ENCODE measurements at places on chromosomes 4 and X.

- DNase-seq = no peak
Observed at GRCh38 chr4:67909905-67910584, 26.2 kb upstream of the TMPRSS11D start.

DNA sequence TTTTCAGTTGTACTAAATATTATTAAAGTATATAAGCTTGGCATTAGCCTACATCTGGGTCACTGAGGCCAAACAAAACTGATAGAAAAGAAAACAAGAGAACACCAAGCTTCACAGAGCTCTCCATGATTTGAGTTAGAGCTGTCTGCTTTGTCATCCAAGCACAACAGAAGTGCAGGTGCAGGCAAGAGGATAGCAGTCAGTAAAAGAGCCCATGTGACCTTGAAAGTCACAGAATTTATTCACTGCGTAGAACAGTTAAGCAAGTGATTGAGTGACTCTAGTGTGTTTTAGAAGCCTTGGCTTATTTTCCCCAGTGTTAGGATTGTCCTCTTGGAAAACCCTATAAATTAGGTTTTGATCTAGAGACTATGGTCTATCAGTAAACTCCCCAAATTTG is 49.4 kb upstream of the PRDM5 start:
- no peak for DNase-seq

DNA sequence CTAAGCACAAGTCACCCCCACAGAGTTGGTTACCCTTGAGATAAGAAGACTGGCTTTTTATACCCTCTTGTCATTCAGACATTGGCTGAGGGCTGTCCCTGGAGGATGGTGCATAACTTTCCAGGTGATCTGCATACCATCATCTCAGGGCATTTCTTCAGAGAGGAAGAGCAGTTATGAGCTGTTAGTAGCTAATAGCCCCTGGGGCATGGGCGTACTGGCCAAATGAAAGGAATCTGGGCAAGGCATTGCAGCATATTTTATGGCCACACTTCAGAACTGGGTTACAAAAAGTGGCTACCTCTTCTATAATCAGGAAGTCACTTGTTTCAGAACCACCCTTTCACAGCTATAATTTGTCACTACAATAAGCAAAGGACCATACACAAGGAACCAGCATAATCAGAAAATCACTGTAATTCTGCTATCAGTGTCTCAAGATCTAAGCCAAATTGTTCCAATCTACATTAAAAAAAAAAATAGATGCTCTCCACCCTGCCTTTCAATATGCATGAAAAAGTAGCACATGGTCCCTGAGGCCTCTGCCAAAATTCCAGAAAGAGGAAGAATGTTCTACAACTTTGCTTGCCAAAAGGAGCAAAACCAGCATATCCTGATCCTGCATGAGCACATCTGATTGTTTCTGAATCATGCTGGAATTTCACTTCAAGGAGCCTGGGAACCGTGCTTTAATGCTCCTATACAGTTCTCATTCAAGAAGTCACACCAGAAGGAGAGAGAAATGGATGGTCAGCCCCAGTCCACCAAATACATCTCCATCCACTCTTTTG is 92.0 kb downstream of the TMEM144 start:
- no peak for DNase-seq

- no peak for DNase-seq
Observed at GRCh38 chr4:152529880-152530279, 6.0 kb downstream of the FBXW7 start.

DNA sequence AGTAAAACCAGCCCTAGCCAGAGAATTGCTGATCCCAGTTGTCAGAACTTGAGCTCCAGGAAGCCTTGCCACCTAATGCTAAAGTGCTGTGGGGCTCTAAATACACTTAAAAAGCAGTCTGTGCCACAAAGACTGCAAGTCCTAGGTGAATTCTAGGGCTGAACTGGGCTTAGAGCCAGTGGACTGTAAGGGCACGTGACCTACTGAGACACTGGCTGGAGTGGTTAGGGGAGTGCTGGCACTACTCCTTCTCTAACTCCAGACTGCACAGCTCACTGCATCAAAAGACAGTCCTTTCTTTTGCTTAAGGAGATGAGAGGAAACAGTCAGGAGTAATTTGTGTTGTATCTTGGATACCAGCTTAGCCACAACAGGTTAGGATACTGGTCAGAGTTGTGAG is 1240.2 kb downstream of the FAM133A start:
- DNase-seq = no peak
